Osteoblast (primary cell): ENCODE measurements at places on chromosomes 13 and 19. TPM values are rescaled to one million over a fixed set of nuclear protein-coding genes. Genes with fewer than 3 reads are reported as not detected.

PALM3 gene
- not detected in 2 replicates for total RNA-seq

OR10H3 gene
- not detected in 2 replicates for total RNA-seq

CEBPA gene
- 3.6 and 5.0 TPM in 2 replicates for total RNA-seq

SLC8A2 gene
- total RNA-seq: under 0.01 and 0.36 TPM in 2 replicates

FPR1 gene
- total RNA-seq: 4.4 and 5.1 TPM in 2 replicates

ZIM2 gene
- total RNA-seq: not detected in 2 replicates

PNMA8B gene
- 0.72 and 1.2 TPM in 2 replicates for total RNA-seq

PLIN4 gene
- under 0.01 TPM in 2 replicates for total RNA-seq

GIPC3 gene
- total RNA-seq: under 0.01 TPM in 1 of 2 replicates, not detected in the other

SLITRK6 gene
- total RNA-seq: under 0.01 and 0.29 TPM in 2 replicates
